A549 treated with CORT108297 at 1 μM for 4 hours (cell line): ENCODE measurements at places on chromosomes 1 and 21. TPM values are rescaled to one million over a fixed set of nuclear protein-coding genes. Genes with fewer than 3 reads are reported as not detected.

Gene NMNAT2
- total RNA-seq: 0.42 to 1.2 TPM (median 0.53 TPM) in 5 replicates

Gene GPR157
- total RNA-seq: 2.9 to 8.1 TPM (median 6.1 TPM) in 5 replicates

Gene CCDC185
- total RNA-seq: 0.08 to 0.13 TPM (median 0.10 TPM) in 4 of 5 replicates, not detected in the other

Gene ADORA1
- 0.85 to 1.3 TPM (median 1.1 TPM) in 5 replicates for total RNA-seq

Gene DEDD
- 27.6 to 33.6 TPM (median 31.9 TPM) in 5 replicates for total RNA-seq

Gene FNDC10
- 5.8 to 9.6 TPM (median 9.2 TPM) in 5 replicates for total RNA-seq

Gene OXCT2
- 0.40 to 0.74 TPM (median 0.50 TPM) in 5 replicates for total RNA-seq
